ENCODE measurements at places on chromosomes 5 and 9.

GRCh38 chr5:174895360-174895759 lies 171.0 kb downstream of the MSX2 start:
- no peaks in the 10 kb centered on the region for H3K27me3 ChIP-seq
- no peaks in the 10 kb centered on the region for H3K4me1 ChIP-seq
- no peaks in the 10 kb centered on the region for H3K36me3 ChIP-seq
- DNase-seq: peak; percentile 10
- H3K27ac ChIP-seq: no peak overlapping the region

DNA sequence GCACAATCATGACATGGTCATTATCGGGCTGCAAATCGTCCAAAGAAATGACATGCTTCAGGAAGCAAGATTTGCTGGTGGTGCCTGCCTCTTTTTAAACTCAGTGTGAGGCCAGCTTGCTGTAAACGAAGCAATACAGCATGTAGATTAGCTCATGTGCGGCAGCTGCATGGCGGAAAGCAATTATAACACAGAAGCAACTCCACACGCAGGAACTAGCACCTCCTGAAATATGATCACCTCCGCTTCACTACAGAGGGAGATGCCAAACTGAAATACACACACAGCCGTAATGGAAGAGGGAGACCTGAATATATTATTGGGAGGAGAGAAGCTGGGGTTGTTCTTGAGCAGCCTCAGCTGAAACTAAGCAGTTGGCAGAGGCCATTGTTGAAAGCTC lies 312.5 kb downstream of the PSAT1 start:
- H3K36me3 ChIP-seq: no peaks in the 10 kb centered on the region
- DNase-seq: no peak

GRCh38 chr5:171336521-171337209 lies 27.6 kb downstream of the TLX3 start:
- peak; percentile 68 for DNase-seq
- no peaks in the 10 kb centered on the region for H3K4me1 ChIP-seq

DNA sequence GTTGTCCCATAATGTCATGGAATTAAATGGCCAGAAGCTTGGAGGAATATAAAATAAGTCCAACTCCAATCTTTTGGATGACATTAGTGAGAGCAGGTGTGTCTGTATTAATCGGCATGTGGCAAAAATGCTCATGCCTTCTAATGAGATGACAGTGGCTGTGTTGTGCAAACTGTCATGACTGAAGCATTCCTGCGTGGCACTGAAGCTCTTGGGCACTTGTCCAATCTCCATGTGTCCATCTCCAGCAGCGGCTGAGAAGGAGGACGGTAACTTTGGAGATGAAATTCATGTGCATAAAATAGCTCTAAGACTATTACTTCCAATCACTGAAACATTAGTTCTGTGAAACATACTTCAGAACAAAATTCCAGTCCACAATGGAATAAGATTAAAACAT lies 697.5 kb upstream of the GRAMD2B start:
- H3K4me1 ChIP-seq: no peaks in the 10 kb centered on the region
- no peak for DNase-seq
- H3K27me3 ChIP-seq: no peaks in the 10 kb centered on the region
- no peak overlapping the region for H3K4me3 ChIP-seq
- H3K36me3 ChIP-seq: no peaks in the 10 kb centered on the region
- H3K27ac ChIP-seq: no peak overlapping the region

- peak overlapping the region; percentile 64 for H3K4me3 ChIP-seq
- peaks cover 18% of the 10 kb centered on the region for H3K4me1 ChIP-seq
- no peak for DNase-seq
- H3K27me3 ChIP-seq: no peaks in the 10 kb centered on the region
Measured at GRCh38 chr9:38066914-38067858, 1.8 kb downstream of the SHB start.

GRCh38 chr5:35038891-35039290 lies 8.9 kb downstream of the AGXT2 start:
- H3K27me3 ChIP-seq: peaks cover 50% of the 10 kb centered on the region
- H3K27ac ChIP-seq: no peak overlapping the region
- DNase-seq: no peak
- no peak overlapping the region for H3K4me3 ChIP-seq

DNA sequence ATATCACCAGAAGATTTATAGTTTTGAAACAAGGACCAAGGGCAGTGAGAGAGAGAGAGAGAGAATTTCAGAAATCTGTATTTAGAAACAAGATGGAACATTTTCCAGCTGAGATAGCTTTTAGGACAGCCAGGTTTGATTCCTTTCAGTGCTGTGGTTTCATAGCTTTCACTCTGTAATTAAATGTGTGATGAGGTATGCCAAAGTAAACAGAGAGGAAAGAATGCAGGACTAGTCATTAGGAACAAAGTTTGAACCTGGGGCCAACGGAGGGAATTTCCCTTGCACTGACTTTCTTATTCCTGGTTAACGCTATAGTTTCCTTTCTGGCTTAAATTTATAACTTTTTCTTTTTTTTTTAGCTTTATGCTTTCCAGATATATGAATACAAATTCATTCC lies 10.0 kb upstream of the CCL28 start:
- H3K27me3 ChIP-seq: no peaks in the 10 kb centered on the region
- peaks cover 10% of the 10 kb centered on the region for H3K36me3 ChIP-seq
- H3K4me1 ChIP-seq: peaks cover 44% of the 10 kb centered on the region
- H3K27ac ChIP-seq: peak overlapping the region; percentile 79

GRCh38 chr9:107907255-107907654 lies 417.7 kb upstream of the KLF4 start:
- H3K27me3 ChIP-seq: no peaks in the 10 kb centered on the region
- no peaks in the 10 kb centered on the region for H3K4me1 ChIP-seq
- no peak overlapping the region for H3K27ac ChIP-seq
- no peaks in the 10 kb centered on the region for H3K36me3 ChIP-seq

GRCh38 chr5:142386137-142387023 lies 61.6 kb upstream of the SPRY4 start:
- no peak overlapping the region for H3K27ac ChIP-seq
- H3K36me3 ChIP-seq: no peaks in the 10 kb centered on the region
- no peaks in the 10 kb centered on the region for H3K27me3 ChIP-seq
- no peak overlapping the region for H3K4me3 ChIP-seq
- peaks cover 44% of the 10 kb centered on the region for H3K4me1 ChIP-seq

GRCh38 chr5:58094031-58094430 lies 365.9 kb downstream of the PLK2 start:
- H3K4me1 ChIP-seq: peaks cover 4% of the 10 kb centered on the region
- no peak overlapping the region for H3K4me3 ChIP-seq
- no peaks in the 10 kb centered on the region for H3K27me3 ChIP-seq
- DNase-seq: no peak

DNA sequence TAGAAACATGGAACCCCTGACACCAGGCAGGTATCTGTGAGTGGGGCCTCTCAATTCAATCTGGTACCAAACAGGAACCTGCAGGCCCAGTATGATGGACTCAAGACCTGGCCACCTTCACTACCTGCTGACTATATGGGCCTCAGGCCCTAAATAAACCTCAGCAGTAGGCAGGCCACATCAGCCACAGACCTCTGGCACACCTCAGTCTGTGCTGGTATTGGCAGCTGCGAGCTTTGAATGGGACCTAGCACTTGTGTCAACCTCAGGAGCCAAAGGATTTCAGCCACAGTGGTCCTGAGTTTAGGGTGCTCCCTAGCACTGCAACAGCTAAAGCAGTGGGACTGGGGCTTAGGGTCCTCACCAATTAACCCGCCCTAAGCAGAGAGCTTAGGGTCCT lies 325.5 kb downstream of the ZNF608 start:
- no peaks in the 10 kb centered on the region for H3K4me1 ChIP-seq
- H3K27me3 ChIP-seq: no peaks in the 10 kb centered on the region
- no peak overlapping the region for H3K27ac ChIP-seq
- H3K4me3 ChIP-seq: no peak overlapping the region

GRCh38 chr9:130147910-130148309 lies 24.3 kb upstream of the NCS1 start:
- no peak overlapping the region for H3K4me3 ChIP-seq
- H3K36me3 ChIP-seq: no peaks in the 10 kb centered on the region
- no peak for DNase-seq

DNA sequence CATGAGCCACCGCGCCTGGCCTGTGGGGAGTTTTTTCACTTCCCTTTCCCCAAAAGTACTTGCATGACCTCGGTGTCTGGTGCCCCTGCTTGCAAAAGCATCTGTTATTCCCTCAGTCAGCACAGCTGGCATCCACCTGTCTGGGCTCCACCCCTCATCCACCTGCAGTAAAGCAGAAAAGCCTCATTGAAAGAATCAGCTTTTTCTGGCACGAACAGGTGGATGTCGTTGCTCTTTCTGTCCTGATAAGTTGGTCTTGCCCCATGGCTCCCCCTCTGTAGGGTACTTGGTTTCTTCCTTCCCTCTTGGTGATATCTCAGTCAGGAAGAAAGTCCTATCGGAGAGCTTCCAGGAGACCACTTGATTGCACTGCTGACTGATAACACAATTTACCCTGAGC lies 37.4 kb downstream of the WWC1 start:
- H3K27me3 ChIP-seq: no peaks in the 10 kb centered on the region
- peak; percentile 78 for DNase-seq
- H3K27ac ChIP-seq: peak overlapping the region; percentile 28
- peaks cover 95% of the 10 kb centered on the region for H3K4me1 ChIP-seq
- peaks cover 32% of the 10 kb centered on the region for H3K36me3 ChIP-seq
- H3K4me3 ChIP-seq: peak overlapping the region; percentile 45

- H3K4me3 ChIP-seq: no peak overlapping the region
- peaks cover 10% of the 10 kb centered on the region for H3K4me1 ChIP-seq
- no peak overlapping the region for H3K27ac ChIP-seq
Measured at GRCh38 chr5:151245680-151246219, 7.2 kb upstream of the GM2A start.

- no peaks in the 10 kb centered on the region for H3K36me3 ChIP-seq
- no peak overlapping the region for H3K27ac ChIP-seq
- no peaks in the 10 kb centered on the region for H3K4me1 ChIP-seq
- no peak overlapping the region for H3K4me3 ChIP-seq
- no peak for DNase-seq
- no peaks in the 10 kb centered on the region for H3K27me3 ChIP-seq
Measured at GRCh38 chr9:79490657-79491248, 81.0 kb upstream of the TLE4 start.

GRCh38 chr5:138601444-138601843 lies 26.2 kb upstream of the HSPA9 start:
- no peaks in the 10 kb centered on the region for H3K36me3 ChIP-seq
- peak; percentile 21 for DNase-seq
- peaks cover 49% of the 10 kb centered on the region for H3K27me3 ChIP-seq
- no peaks in the 10 kb centered on the region for H3K4me1 ChIP-seq

- H3K36me3 ChIP-seq: peaks cover 4% of the 10 kb centered on the region
- H3K27ac ChIP-seq: no peak overlapping the region
- no peak overlapping the region for H3K4me3 ChIP-seq
- no peak for DNase-seq
- H3K4me1 ChIP-seq: peaks cover 8% of the 10 kb centered on the region
Measured at GRCh38 chr5:57532513-57533497, 50.2 kb upstream of the ACTBL2 start.

DNA sequence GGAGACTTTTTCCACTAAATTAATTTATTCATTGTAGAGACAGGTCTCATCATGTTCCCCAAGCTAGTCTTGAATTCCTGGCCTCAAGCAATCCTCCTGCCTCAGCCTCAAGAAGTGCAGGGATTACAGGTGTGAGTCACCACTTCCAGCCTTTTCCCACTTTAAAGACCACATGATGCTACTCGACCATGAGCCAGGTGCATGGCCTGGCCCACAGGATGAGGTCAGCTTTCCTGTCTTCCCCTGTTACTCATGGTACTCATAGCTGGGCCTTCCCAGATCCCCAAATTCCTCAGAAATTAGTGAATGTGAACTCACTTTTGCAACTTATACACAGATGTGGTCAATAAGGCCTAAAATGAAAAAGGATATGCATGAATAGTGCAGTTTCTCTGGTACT lies 395.9 kb downstream of the SEMA5A start:
- H3K36me3 ChIP-seq: no peaks in the 10 kb centered on the region
- H3K27ac ChIP-seq: no peak overlapping the region
- H3K4me1 ChIP-seq: no peaks in the 10 kb centered on the region

GRCh38 chr5:159182691-159183090 lies 26.7 kb downstream of the RNF145 start:
- peak overlapping the region; percentile 84 for H3K27ac ChIP-seq
- H3K4me1 ChIP-seq: peaks cover 65% of the 10 kb centered on the region
- DNase-seq: no peak
- H3K36me3 ChIP-seq: peaks cover 69% of the 10 kb centered on the region

GRCh38 chr5:125564317-125564975 lies 818.0 kb upstream of the ZNF608 start:
- H3K4me3 ChIP-seq: no peak overlapping the region
- H3K27me3 ChIP-seq: no peaks in the 10 kb centered on the region
- no peak for DNase-seq
- no peak overlapping the region for H3K27ac ChIP-seq
- peaks cover 17% of the 10 kb centered on the region for H3K4me1 ChIP-seq
- H3K36me3 ChIP-seq: no peaks in the 10 kb centered on the region

- H3K27ac ChIP-seq: no peak within 1 kb of the TSS
- no peak for DNase-seq
- no peaks in the 10 kb centered on the region for H3K4me1 ChIP-seq
- no peaks in the 10 kb centered on the region for H3K36me3 ChIP-seq
Measured at GRCh38 chr5:157180374-157181264, at the start of gene ITK. TSS of gene ITK (plus strand) at chr5:157180840. CDS start at chr5:157180978, 138 bp downstream.

DNA sequence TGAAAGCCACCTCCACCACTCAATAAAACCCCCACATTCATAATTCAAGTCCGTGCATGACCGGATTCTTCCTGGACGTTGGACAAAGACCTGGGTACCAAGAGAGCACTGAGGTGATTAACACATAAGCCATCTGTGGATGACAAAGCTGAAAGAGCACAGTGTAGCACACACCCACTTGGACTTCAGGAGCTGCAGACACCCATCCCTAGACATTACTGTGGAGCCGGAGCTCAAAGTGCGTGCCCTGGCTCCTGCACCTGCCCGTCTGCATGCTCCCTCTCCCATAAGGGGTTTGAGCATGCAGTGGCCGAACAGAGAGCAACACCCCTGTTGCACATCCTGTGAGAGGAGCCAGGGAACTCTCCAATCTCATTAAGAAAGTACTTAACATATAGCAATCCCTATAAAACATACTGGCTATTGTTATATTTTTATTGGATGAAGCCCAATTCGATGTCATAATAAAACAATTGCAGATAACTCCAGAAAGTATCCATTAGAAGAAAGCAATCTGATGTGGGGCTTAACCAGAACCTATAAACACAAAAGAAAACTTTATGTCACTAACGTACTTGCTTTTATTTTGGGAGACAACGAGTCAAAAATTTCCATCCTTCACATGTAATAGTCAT lies 1174.2 kb upstream of the C9orf72 start:
- no peak for DNase-seq
- no peaks in the 10 kb centered on the region for H3K4me1 ChIP-seq
- H3K27ac ChIP-seq: no peak overlapping the region
- no peaks in the 10 kb centered on the region for H3K36me3 ChIP-seq
- H3K4me3 ChIP-seq: no peak overlapping the region

GRCh38 chr9:82894548-82894947 lies 168.4 kb downstream of the RASEF start:
- no peak overlapping the region for H3K27ac ChIP-seq
- H3K36me3 ChIP-seq: no peaks in the 10 kb centered on the region
- no peak overlapping the region for H3K4me3 ChIP-seq
- no peaks in the 10 kb centered on the region for H3K4me1 ChIP-seq
- DNase-seq: no peak
- H3K27me3 ChIP-seq: no peaks in the 10 kb centered on the region

Data from Calu3 (cell line).